ENCODE measurements at places on chromosomes 11 and 22. TPM values are rescaled to one million over a fixed set of nuclear protein-coding genes. Genes with fewer than 3 reads are reported as not detected.
A peak's percentile ranks its signal among the peaks of the same experiment; 100 is the strongest.

LRRN4CL gene
- 23.8 TPM for total RNA-seq

C11orf91 gene
- total RNA-seq, result not detected

PNPLA5 gene
- not detected for total RNA-seq

KCNC1 gene
- total RNA-seq, result 0.72 TPM

MGAT3 gene
- 5.9 TPM for total RNA-seq

- peaks cover 23% of the 10 kb centered on the region for H3K4me1 ChIP-seq
- no peak for DNase-seq
- no peaks in the 10 kb centered on the region for H3K27me3 ChIP-seq
- no peaks in the 10 kb centered on the region for H3K36me3 ChIP-seq
Measured at GRCh38 chr11:76601272-76601671, 69.3 kb downstream of the LRRC32 start.

DNA sequence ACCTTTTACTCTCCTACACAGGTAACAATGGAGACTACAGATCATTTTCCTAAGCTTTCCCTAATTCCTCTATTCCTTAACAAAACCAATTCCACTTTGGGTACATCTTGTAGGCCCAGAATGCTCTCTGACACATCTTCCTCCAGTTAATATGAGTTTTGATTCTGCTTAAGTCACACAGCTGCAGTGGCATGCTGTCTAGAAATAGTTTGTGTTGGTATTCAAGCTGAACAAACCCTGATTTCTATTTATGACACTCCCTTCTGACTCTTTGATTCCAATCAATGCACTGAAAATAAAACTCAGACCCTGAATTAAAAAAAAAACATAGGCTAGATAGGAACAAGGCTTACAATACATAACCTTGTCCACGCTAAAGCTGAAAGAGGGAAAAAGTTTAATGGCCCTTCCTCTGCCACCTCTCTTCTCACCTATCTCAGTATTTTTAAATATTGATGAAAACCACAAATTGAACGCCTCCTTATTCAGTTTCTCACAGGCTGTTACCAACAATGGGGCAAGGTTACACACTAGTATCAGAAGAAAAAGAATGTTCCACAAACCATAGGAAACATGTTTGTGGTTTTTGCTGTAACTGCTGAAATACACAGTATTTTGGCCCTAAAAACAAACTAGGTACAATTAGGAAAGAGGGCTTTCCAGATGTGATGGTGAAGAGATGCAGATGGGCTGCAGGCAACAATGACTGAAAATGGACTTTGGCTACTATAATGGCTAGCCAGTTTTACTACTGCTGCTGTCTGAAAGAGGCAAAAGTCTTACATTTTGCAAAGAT is 35.7 kb upstream of the GAB2 start:
- H3K4me3 ChIP-seq, result no peak overlapping the region
- no peaks in the 10 kb centered on the region for H3K27me3 ChIP-seq
- no peaks in the 10 kb centered on the region for H3K36me3 ChIP-seq
- H3K4me1 ChIP-seq, result no peaks in the 10 kb centered on the region
- DNase-seq, result no peak
- no peak overlapping the region for H3K27ac ChIP-seq

- no peaks in the 10 kb centered on the region for H3K27me3 ChIP-seq
- H3K27ac ChIP-seq, result peak within 1 kb of the TSS; percentile 58
- DNase-seq, result peak; percentile 92
- H3K36me3 ChIP-seq, result no peaks in the 10 kb centered on the region
- peaks cover 16% of the 10 kb centered on the region for H3K4me1 ChIP-seq
Measured at GRCh38 chr22:50185375-50186087, at the start of gene TRABD. TSS of gene TRABD (plus strand) at chr22:50185913. CDS start at chr22:50193061, 7,148 bp downstream.

DNA sequence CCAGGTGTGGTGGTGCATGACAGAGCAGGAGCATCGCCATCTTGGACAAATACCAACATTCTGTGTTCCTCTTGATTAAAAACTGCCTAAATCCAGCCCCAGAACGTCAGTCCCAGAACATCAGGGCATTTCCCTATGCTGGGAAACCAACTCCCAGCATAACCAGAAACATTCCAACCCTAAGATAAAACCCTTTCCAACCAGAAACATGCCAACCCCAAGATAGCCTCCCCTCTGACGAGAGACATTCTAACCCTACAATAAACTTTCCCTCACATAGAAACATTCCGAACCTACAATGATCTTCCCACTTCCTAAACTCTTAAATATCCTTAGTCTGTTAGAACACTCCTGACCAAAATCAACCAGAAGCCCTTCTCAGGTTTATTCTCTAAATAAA is 11.6 kb downstream of the PLAAT4 start:
- H3K36me3 ChIP-seq, result no peaks in the 10 kb centered on the region
- no peak overlapping the region for H3K27ac ChIP-seq
- DNase-seq, result no peak
- H3K4me3 ChIP-seq, result no peak overlapping the region
- H3K4me1 ChIP-seq, result no peaks in the 10 kb centered on the region

DNA sequence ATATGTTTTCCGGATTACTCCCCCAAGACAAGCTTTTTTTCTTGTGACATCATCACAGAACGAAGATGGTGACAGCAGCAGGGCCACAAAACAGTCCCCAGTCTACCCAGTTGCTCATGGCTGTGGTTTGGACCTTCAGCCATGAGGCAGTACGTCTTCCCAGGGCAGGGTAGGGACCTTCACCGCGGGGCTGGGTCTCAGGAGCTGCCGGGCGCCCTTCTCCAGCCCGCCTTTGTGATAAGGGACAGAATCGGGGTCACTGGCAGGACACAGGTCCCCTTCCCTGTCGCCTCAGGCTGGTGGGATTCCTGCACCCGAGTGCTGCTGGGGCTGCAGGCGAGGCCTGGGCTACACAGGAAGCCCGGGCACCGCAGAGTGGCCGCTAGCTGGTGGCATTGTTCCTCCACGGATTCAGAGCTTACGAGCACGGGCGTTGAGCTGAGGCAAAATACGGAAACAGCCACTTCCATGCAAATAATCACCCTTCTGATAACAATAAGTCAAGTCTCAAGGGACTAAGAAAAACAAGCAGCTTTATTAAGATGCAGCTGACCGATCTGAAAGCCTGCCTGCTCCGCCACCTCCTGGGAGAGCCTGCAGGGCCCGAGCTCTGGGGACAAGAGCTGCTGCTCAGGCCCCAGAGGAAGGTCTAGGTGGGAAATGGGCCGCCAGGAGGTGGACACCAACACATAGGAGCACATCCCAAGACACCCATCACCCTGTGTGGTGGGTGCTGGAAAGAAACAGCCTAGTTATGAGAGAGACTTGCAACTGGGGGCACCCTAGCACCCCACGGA is 12.3 kb downstream of the TBX1 start:
- no peak overlapping the region for H3K4me3 ChIP-seq
- no peaks in the 10 kb centered on the region for H3K4me1 ChIP-seq
- no peaks in the 10 kb centered on the region for H3K36me3 ChIP-seq
- H3K27ac ChIP-seq, result no peak overlapping the region

GRCh38 chr11:27161071-27161470 is 120.5 kb downstream of the BBOX1 start:
- no peaks in the 10 kb centered on the region for H3K36me3 ChIP-seq
- H3K4me3 ChIP-seq, result no peak overlapping the region

DNA sequence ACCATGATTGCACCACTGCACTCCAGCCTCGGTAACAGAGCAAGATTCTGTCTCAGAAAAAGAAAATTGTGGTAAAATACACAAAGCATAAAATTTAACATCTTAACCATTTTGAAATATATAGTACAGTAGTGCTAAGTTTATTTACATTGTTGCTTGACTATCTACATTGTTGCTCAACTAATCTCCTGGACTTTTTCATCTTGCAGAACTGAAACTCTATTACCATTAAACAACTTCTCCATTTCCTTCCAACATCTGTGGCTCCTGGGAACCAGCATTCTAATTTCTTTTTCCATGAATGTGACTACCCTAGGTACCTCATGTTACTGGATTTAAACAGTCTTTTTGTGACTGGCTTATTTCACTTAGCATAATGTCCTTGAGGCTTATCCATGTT is 13.5 kb upstream of the VWA5A start:
- H3K27me3 ChIP-seq, result no peaks in the 10 kb centered on the region
- no peaks in the 10 kb centered on the region for H3K36me3 ChIP-seq

All from adrenal gland (tissue), 19 donors.